ENCODE measurements at places on chromosomes 12 and 14.

GRCh38 chr12:120761519-120761934 lies 35.9 kb downstream of the ACADS start:
- DNase-seq, result peak; percentile 71

- no peak for DNase-seq
Measured at GRCh38 chr14:57171903-57172302, 96.8 kb downstream of the EXOC5 start.

GRCh38 chr12:132689227-132689626 lies 1.8 kb downstream of the PXMP2 start:
- no peak for DNase-seq

GRCh38 chr12:68303850-68304249 lies 28.3 kb downstream of the MDM1 start:
- DNase-seq, result no peak

- no peak for DNase-seq
Measured at GRCh38 chr14:72723858-72724530, 169.9 kb downstream of the DPF3 start.

DNA sequence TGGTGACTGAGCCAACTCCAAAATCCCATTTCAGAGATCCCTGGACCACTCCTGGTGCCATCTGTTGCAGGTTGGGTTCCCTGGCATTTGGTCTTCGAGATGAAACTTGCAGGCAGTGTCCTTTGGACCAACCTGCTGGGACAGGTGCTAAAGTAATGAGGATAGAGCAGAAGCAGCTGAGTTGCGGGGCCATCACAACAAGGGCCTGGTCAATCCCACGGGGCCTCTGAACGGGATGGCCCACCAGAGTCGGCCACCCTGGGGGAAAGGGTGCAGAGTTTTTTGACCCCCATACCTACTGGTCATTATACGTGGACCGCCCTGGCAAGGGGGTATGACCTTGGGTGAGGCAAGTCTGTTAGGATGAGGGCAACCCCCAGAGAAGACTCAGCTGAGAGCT lies 39.3 kb downstream of the DLK1 start:
- DNase-seq, result no peak

DNA sequence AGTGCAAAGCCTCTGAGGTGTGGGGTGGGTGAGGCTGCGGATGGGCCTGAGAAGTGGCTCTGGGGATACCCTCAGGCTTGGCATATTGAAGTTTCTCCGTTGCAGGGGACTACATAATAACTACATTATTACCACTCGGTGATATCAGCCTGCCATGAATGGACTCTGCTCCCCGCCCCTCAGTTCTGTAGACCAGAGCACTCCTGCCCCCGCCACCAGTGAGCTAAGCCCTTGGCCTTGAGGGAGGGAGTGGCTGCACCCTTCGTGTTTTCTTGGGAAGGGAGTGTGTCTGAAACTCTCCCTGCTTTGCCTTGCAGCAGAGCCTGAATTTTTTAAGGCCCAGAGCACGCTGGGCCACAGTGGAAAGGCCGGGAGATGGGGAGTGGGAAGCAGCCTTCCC lies 1.7 kb downstream of the ORAI1 start:
- DNase-seq, result no peak

- no peak for DNase-seq
Measured at GRCh38 chr12:83666690-83667089, 980.0 kb downstream of the TMTC2 start.

- DNase-seq, result no peak
Measured at GRCh38 chr12:58028294-58028693, 86.9 kb downstream of the ATP23 start.

GRCh38 chr14:72644038-72644437 lies 249.9 kb downstream of the DPF3 start:
- DNase-seq, result no peak

DNA sequence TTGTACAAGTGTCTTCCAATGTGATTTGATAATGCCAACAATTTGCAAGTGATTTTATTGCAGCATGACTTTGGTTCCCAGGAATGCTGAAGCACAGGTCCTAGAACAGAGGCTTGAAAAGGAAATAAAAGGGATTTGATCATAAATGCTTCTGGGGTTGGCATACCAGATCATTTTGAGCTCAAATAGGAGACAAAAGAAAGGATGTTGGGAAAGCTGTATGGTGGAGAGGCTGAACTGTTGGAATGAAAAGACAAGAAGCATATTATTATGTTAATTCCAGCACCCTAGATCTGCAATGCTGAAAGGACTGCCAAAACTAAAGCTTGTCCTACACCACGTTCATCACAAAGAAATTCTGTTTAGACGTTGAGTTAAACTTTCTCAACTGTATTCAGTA lies 143.1 kb downstream of the BICD1 start:
- DNase-seq, result no peak

GRCh38 chr14:75995372-75996041 lies 9.9 kb downstream of the IFT43 start:
- peak; percentile 60 for DNase-seq

- no peak for DNase-seq
Measured at GRCh38 chr12:51484119-51484518, 59.5 kb downstream of the SLC4A8 start.

DNA sequence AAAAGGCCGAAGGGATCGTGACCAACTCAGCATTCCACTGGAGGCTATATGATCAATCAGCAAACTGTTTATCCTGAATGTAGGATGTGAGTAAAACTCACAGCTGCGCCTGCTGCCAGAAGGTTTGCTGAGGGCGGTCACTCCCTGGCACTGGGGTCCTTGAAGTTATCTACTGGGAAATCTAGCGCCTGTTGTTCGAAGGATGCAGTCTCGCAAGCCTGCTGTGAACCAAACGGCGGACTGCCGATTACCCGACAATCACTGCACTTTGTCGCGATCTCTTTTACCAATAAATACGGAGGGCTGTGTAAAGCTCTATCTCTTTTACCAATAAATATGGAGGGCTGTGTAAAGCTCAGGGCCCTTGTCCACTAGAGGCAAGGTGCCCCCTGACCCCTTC lies 12.9 kb downstream of the DDX51 start:
- no peak for DNase-seq

DNA sequence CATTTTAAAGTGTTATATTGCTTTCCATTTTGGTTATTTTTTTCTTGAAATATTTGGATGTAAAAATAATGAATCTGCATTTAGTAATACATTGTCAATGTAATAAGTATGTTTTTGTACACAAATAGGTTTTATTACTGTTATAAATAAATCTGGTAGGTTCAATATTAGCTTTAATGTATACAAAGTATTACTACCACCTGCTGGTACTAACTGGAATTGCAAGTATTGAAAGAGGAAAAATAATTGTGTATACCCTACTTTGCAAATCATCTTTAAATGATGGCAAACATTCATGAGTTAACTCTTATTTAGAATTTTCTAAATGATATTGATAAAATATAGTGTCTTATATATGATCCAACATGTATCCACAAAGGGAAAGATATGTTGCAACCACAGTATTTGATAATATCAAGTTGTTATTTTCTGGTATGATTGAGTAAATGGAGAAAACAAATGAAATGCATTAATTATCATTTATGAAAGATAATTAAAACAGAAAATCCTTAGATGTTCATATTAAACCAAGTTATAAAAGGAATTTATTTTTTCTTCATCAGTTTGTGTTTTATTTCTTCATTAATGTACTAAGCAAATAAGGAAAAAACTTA lies 3.2 kb downstream of the OR4K2 start:
- no peak for DNase-seq
